ENCODE measurements at places on chromosomes 1 and 21.

GRCh38 chr1:232291681-232292080 lies 338.3 kb downstream of the SIPA1L2 start:
- no peak for DNase-seq

DNA sequence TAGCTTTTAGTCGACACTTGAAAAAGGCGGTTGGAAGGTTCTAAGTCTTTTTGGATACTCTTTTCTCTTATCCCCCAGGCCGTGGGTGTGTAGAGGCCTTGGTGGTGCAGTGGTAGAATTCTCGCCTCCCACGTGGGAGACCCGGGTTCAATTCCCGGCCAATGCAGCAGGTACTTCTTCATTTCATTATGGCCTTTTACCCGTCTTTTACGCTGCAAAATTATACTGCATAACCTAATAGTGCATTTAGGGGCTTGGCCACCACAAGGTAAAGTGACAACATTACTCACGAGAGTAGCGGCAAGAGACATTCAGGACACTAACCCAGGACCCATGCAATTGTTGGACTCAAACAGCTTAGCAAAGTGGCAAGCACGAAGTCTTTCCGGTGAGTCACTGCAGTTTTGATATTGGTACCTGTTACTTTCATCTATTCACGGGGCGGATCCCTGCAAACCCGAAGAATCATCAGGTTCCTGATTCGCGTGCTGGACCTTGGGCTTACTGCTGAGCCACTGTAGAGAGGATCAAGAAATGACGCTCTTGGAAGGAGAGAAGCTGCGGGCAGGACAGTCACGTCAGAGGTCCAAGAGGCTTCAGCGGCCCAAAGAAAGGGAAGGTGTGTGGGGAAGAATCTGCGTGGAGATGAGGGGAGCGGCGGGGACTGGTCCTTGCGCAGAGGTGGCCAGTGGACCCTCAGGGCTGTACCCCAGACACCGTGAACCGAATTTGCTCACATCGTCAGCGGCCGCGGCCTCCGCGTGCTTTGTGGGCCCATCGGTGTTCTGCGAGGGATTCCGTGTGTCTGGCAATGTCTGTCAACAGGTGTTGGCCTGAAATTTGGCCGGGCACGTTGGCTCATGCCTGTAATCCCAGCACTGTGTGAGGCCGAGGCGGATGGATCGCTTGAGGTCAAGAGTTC lies 12.9 kb upstream of the RNU1-4 start:
- no peak for DNase-seq

GRCh38 chr1:76073481-76073880 lies 1.1 kb upstream of the ST6GALNAC3 start:
- no peak for DNase-seq

DNA sequence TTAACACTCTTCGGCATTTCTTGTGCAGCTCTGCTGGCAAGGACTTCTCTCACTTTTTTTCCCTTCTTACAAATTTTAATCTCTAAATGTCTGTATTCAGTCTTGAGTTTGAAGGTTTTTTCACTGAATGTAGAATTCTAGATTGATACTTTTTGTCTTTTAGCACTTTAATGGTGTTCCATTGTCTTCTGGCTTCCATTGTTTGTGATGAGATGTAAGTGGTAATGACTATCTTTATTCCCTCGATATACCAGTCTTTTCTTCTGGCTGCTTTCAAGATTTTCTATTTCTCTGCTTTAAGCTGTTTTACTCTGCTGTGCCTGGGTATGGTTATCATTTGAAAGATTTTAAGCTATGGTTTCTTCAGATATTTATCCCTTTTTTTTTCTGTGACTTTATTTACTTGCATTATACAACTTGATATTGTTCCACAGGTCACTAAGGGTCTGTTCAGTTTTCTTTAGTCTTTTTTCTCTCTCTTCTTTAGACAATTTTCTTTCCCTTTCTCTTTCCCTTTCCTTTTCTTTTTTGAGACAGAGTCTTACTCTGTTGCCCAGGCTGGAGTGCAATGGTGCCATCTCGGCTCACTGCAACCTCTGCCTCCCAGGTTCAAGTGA lies 35.8 kb downstream of the DYRK1A start:
- no peak for DNase-seq

GRCh38 chr1:180097326-180097605 lies 57.4 kb upstream of the QSOX1 start:
- no peak for DNase-seq

GRCh38 chr21:44523567-44524413 lies 16.2 kb downstream of the KRTAP10-1 start:
- no peak for DNase-seq

DNA sequence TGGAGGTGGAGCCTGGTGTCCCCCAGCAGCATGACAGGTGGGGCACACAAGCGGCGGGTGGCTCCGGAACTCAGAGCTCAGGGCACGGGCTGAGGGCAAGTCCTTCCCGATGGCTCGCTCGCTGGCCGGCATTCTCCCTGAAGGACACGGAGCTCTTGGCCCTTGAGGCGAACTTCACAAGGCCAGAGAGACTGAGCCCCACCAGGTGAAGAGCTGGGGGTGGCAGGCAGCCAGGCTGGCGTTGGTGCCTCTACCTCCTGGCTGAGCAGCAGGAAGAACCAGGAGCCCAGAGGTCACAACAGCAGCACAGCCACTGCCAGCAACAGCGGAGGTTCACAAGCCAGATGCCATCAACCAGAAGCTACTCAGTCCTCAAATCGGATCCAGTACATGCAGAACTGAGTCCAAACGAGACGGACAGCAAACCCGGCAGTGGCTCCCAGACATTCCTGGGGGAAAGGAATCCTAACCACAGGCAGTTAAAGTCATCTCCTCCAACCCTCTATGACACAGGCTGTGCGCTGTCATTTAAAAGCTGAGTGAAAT lies 54.1 kb downstream of the NPHP4 start:
- no peak for DNase-seq

DNA sequence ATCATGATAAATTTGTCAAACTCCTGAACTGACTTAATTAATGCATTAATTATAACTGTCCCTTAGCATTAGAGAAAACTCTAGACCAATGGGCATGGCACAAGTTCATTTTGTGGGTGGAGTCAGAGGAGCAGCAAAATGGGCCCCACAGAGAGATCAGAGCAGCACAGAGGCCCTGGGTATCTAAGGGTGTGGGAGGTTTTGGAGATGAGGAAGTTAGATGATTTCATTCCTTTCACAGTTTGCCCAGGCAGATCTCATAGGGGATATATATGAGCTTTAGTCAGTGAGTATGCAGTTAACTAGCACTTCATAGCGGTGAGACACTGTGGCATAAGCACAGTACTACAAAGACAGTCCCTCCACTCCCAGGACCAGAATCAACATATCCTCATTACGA lies 117.3 kb downstream of the MAB21L3 start:
- no peak for DNase-seq

DNA sequence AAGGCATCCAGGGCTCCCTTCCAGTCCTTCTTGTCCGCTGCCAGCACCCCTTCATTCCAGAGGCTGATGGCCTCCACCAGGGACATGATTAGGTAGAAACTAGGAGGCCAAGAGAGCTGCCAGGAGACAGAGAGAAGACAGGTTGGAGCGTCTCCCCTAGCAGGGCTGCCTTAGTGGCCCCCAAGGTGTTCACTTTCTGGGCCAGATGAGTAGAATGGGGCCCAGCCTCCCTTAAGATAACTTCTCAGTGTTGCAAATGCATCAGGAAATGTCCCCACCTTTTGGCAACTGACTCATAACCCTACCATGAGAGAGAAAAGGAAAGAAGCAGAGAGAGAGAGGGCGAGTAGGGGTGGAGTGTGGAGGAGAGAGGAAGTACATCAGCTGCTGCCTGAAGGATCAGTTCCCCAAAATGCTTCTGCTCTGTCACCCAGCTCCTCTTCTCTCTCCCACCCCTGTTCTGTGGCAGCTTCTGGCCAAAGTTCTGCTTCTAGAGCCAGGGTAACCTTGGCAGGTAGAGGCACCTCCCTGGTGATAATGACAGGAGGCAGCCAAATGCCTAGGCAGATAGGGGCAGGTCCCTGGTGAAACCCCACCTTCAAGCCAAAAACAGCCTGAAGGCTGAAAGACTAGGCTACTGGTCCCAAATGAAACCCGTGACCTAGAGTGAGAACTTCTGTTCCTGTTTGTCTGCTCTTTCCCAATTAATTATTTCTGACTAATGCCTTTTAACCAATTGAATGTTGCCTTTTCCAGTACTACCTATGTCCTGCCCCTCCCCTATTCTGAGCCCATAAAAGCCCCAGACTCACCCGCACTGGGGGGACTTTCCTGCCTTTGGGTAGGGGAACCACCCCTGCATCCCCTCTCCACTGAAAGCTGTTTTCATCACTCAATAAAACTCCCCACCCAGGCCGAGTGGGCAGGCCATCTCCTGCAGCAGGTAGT lies at the start of gene NCF2:
Gene NCF2 (minus strand): TSS at position 216 of the 948 bp plus-strand sequence. CDS start 130 bp downstream, at position 86.
- no peak for DNase-seq

DNA sequence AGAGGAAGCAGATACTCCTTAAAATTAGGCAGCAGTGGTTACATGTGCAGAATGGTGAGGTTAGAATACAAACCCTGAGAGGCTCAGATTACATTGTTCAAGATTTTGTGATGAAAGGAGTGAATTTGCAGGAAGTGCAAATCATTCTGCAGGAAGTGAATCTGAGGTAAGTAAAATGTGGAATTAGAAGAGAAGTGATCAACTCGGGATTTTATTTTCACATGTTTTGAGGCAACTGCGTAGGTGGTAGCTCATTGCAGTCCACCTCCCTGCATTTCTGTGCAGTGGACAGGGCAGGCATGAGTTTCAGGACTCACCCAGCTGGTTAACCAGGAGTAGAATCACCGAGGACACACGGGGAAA lies 2.1 kb upstream of the PLA2G2C start:
- DNase-seq: no peak

Data from amygdala (tissue), 56 donors.